ENCODE measurements at places on chromosomes 3 and 15. TPM values are rescaled to one million over a fixed set of nuclear protein-coding genes. Genes with fewer than 3 reads are reported as not detected.

The ALDH1A2 gene
- total RNA-seq: 113 TPM

The KBTBD8 gene
- total RNA-seq: 1.8 TPM

DNA sequence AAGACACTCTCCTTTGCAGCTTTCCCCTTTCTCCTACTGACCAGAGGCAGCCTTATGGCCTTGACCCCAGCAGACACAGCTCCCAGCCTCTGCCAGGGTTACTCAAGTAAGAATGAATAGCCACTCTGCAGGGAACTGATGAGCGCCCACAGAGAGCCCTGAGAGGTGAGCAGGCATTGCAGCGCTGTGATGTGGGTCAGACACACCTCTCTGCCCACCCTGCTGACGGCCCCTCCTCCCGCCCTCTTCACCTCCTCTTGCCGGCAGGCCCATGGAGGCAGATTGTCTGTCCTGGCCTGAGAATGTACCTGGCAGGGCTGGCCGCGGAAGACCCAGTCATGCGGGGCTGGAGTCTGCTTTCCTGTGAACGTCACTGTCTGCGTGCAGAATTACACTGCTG is 512.6 kb upstream of the PPP2R3A start:
- no peak overlapping the region for H3K27ac ChIP-seq
- H3K36me3 ChIP-seq: no peaks in the 10 kb centered on the region
- H3K27me3 ChIP-seq: no peaks in the 10 kb centered on the region
- DNase-seq: no peak
- H3K4me1 ChIP-seq: no peaks in the 10 kb centered on the region

The TMEM42 gene
- total RNA-seq: 17.7 TPM

DNA sequence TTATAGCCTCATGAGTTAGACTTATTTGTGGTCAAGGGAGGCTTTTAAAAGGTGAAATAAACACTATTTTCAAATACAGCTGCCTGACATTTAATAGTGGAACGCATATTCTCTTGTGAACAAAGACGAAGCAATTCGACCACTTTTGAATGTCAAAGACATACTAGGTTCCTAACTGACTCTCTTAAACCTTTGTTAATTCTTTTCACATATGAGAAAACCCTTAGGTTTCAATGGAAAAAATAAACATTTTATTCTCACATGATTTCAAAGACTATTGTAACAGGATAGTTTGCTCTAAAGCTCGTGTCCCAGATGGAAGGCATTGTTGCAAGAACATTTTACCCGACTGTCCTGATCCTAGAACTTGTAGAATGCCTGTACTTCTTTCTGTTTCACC is 74.8 kb upstream of the BOC start:
- no peaks in the 10 kb centered on the region for H3K27me3 ChIP-seq
- H3K36me3 ChIP-seq: no peaks in the 10 kb centered on the region
- no peak overlapping the region for H3K4me3 ChIP-seq

DNA sequence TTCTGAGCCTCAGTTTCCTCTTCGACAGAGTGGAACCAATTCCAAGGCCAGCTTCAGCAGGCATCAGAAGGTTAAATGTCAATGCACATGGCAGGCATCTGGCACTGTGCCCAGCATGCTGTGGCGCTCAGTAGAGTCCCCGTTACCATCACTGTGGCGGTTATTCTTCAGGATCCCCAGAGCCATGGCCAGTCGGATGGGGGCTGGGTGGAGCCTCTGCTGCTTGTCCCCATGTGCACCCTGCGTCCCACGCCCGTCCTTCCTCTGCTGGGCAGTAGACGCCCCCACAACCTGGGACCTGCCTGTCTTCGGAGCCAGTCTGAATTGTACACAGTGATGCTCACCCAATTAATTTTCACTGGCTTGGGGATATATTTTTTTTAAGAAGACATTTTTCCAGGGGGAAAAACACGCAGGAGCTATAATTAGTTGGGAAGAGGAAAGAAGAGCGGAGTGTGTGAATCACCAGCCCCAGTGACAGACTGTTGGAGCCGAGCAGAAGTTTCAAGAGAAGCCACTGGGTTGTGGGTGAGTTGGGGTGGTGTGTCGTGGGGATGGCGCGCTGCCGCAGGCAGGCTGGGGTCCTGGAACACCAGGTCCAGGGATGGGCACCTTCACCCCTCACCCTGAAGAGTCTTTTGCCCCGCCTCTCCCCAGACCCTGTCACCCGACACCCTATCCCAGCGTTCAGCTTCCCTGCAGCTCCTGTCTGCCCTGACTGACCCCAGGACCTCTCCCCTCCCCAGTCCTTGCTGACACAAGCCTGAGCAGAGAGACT is 26.8 kb upstream of the RPL29 start:
- peak overlapping the region; percentile 54 for H3K27ac ChIP-seq
- H3K4me1 ChIP-seq: peaks cover 13% of the 10 kb centered on the region
- H3K27me3 ChIP-seq: no peaks in the 10 kb centered on the region
- H3K36me3 ChIP-seq: no peaks in the 10 kb centered on the region
- no peak overlapping the region for H3K4me3 ChIP-seq

DNA sequence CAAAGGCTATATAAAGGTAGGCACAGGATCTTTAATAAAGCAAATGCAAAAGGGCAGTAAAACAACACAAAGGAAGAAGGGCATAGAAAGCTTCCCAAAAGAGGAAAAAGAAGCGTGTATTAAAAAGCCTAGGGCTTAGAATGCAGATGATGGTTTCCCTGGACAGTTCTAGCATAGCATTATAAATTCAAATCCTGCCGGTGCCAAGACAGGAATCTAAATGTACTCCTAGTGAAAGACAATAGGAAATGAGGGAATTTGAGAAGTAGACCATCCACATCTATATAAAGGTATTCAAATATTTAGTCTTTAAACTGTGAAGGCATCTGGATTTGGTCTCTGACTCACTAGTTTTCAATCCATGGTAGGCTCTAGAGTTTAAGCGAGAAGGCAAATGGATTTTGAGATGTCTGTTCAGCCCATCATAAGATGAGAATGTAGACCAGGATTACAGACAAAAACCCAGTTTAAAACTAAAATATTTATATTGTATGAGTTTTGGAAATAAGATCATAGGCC is 431.8 kb downstream of the TBL1XR1 start:
- no peaks in the 10 kb centered on the region for H3K27me3 ChIP-seq
- no peak overlapping the region for H3K27ac ChIP-seq
- no peaks in the 10 kb centered on the region for H3K36me3 ChIP-seq

- no peak overlapping the region for H3K4me3 ChIP-seq
- H3K27me3 ChIP-seq: no peaks in the 10 kb centered on the region
- H3K4me1 ChIP-seq: no peaks in the 10 kb centered on the region
- H3K27ac ChIP-seq: no peak overlapping the region
- no peak for DNase-seq
- H3K36me3 ChIP-seq: no peaks in the 10 kb centered on the region
Measured at GRCh38 chr3:152505926-152506325, 237.2 kb downstream of the MBNL1 start.

DNA sequence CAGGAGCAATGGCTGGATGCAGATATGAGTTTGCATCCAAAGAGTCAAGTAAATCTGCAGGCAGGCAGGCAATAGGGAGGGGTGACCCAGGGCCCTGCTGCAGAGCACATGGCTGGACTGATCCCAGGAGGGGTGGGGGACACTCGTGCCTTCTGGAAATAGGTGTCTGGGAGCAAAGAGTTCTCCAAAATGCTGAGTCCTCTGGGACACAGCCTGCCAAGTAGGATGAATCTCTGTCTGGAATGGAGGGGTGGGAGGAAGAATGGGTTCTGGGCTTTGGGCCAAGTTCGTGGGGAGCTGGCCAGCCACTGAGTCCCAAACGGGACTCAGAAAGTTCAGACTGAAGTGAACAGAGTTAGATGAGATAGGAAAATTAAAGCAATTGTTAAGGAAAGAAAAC is 214.5 kb downstream of the MTHFS start:
- H3K27me3 ChIP-seq: no peaks in the 10 kb centered on the region
- no peaks in the 10 kb centered on the region for H3K36me3 ChIP-seq
- H3K4me3 ChIP-seq: no peak overlapping the region

Measured in kidney (tissue), 22 donors.